ENCODE measurements at places on chromosomes 3 and 15. TPM values are rescaled to one million over a fixed set of nuclear protein-coding genes. Genes with fewer than 3 reads are reported as not detected.

DNA sequence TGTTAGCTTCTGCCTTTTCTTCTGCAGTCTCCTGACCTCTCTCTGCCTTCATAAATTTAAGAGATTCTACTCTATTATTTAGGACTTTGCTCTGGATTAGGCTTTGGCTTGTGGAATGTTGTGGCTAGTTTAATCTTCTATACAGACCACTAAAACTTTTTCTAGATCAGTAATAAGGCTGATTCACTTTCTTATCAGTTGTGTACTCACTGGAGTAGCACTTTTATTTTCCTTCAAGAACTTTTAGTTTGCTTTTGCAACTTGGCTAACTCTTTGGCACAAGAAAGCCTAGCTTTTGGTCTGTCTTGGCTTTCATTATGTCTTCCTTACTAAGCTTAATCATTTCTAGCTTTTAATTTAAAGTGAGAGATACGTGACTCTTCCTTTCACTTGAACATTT, 265.5 kb upstream of the TBC1D5 start:
- DNase-seq = no peak

DNA sequence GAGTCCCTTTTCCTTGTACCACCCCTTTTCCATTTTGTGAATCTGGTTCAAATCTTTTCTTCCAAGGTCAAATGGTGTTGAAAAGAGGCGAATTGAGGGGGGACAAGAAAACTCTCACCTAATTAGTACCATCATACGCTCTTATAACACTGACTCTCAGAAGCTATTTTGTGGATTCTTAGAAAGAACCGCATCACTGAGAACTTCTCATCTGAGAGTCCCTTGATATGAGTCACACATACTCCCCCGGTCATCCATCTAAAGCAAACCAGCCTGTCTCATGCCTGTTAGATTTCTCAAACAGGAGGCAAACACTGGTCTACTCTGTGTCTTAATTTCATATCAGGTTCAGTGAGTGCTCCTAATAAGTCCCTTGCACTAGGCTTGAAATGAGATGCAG, 76.5 kb upstream of the SPRED1 start:
- no peak for DNase-seq

DNA sequence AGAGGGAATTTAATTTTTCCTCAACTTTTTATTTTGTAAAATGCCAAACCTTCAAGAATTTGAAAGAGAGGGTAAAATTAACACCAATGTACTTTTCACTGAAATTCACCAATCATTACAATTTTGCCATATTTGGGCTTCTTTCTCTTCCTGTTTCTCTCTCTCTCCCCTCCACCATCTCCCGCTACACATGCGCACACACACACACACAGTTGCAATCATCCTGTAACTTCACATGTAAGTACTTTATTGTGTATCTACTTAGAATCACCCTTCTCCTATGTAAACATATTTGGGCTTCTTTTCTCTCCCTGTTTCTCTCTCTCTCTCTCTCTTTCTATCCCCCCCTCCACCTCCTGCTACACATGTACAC, 7.4 kb downstream of the ARL14 start:
- DNase-seq = no peak

GRCh38 chr3:16315623-16316022, 50.6 kb downstream of the OXNAD1 start:
- DNase-seq = no peak

DNA sequence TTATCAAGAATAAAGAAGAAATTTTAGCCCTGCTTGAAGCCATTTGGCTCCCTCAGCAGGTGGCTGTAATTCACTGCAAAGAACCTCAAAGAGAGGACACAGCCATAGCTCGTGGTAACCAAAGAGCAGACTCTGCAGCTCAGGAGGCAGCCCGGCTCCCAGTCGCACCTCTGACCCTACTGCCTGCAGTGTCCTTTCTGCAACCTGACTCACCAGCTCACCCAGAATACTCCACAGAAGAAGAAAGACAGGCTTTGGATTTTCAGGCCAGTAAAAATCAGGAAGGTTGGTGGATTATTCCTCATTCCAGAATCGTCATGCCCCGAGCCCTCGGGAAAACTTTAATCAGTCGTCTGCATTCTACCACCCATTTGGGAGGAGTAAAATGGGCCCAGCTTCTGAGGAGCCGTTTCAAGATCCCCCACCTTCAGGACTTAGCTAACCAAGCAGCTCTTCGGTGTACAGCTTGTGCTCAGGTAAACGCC, 38.6 kb downstream of the ZBTB11 start:
- no peak for DNase-seq

GRCh38 chr3:20069178-20069532, 28.9 kb downstream of the KAT2B start:
- no peak for DNase-seq

DNA sequence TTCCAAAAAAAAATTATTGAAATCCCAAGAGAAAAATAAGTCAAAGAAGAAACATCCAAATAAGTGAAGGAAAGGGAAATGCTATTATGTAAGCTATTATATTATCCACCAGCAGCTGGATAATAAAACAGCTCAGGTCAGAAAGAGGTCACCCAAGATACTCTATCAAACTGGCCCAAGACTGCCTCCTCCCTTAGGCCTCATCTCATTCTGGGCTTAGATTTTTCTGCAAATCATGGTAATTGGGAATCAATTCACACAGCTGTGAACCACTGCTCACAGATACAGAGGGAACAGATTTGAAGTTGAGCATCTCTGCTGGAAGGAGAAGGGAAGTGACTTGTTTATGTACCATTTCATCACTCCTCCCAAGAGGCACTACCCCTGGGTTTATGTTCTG, 294.6 kb upstream of the DPPA4 start:
- DNase-seq = no peak

DNA sequence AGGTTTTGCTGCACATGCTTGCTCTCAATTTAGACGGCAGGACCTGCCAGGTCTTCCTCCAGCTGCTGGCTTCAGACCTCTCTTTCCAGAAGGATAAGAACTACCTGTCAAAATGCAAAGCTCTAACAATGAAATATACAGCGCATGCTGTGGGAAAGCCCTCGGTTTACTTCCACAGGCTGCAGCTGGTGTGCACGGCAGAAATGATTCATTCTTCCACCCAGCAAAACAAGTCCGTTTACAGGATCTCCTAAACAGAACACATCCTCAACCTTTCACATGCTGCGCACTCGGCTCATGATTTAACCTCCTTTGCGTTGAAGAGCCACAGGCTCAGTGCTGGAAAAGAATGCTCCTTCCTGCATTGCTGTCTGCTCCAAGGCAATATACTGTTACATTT, 92.4 kb upstream of the WNT5A start:
- DNase-seq = no peak

GRCh38 chr3:61420136-61420759, 141.1 kb upstream of the PTPRG start:
- no peak for DNase-seq

- DNase-seq = no peak
Observed at GRCh38 chr15:59266028-59266427, 59.4 kb downstream of the LDHAL6B start.

- peak; percentile 14 for DNase-seq
Observed at GRCh38 chr15:80779658-80780415, 667 bp downstream of the CEMIP start.

DNA sequence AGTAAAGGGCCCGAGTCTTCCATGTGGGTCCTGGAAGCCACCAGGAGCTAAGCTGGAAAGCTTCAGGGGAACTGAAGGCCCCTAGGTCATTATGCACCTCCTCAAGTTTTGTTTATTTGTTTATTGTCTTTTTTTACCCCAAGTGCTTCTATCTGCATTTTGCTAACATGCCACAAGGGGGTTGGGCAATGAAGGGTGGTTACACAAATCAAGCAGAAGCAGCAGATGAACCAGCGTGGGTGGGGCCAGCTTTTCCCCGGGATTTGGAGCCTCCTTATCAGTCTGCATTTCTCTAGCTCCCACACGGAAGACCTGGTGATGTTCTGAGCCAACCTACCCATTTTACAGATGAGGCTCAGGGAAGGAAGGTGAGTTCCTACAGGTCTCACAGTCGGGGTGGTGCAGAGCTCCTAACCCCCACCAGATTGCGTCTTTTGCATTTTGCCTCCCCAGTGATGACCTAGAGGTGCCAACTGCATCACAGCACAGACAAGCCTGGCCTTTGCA, 16.8 kb downstream of the TMC3 start:
- no peak for DNase-seq

DNA sequence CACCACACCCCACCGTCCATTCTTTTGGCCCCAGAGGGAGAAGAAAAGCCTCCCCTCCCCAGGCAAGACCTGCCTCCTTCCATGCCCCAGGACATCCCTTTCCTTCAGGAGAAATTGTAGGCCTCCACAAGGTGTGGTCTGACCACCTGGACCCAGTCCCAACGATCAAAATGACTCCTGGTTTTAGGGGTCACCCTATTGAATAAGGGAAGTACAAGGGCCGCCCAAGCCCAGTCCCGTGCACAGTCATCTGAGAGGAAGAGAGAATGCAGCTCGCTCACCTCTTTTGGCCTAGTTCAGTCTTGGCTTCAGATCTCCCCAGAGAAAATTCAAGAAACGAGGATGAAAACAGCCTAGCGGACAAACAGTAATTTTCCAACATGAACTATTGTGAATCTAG, 249.1 kb downstream of the UACA start:
- DNase-seq = no peak

DNA sequence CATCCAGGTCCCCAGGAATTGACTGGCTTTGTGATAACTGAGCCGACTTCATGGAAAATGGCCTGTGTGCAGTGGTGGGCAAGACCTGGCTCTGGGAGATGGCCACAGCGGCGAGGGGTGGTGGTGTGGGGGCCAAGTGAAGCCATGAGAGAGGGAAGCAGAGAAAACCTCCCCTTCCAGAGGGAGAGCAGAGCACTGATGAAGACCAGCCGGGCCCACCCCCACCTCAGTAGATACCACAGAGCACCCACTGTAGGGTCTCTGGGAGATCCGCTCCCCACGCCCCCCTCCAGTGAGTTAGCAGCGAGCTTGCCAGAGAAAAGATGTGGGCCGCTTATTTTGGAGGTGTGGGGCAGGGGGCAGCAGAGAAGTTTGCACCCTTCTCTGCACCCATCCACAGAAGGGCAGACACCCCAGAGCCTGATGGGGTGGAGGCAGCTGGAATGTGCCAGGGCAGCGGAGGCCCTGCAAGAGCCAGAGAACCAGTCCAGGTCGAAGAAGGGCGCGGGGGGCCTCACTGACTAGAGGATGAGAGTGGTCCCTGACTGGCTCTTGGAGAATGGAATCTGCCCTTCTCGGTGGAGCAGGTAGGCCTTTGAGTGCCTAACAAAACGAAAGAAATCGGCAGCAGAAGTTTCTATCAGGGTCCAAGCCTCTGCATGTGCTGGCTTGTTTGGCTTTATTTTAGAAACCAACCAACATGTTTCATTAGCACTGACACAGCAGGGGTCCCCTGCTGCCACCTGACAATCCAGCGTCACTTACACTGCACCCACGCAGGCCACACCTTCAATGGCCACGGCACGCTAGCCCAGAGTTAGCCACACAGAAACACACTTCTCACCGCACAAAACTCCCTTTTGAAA, 28.3 kb downstream of the MELTF start:
- DNase-seq = no peak

GRCh38 chr3:55244247-55244646, 242.9 kb downstream of the WNT5A start:
- DNase-seq = no peak

DNA sequence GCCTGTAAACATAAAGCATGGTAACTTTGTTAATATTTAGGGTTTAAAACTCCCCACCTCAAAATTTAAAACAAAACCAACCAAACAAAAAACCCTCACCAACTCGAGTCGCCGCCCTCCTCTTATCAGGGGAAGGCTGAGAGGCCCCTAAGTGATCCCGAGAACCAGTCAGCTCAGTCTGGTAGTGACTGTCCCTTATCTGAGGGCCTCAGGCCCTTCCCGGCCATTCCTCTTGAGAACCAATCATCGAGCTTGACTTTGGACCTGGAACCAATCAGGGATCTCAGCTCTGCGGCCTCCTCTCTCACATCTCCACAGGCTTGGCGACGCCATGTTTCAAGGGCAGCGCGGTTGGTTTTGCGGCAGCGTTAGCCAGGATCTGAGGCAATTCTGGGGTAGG, at the start of gene TERB2:
TERB2 (plus strand) TSS at position 300 of the 400 bp plus-strand sequence; CDS start at position 332, 32 bp downstream.
- DNase-seq = no peak

DNA sequence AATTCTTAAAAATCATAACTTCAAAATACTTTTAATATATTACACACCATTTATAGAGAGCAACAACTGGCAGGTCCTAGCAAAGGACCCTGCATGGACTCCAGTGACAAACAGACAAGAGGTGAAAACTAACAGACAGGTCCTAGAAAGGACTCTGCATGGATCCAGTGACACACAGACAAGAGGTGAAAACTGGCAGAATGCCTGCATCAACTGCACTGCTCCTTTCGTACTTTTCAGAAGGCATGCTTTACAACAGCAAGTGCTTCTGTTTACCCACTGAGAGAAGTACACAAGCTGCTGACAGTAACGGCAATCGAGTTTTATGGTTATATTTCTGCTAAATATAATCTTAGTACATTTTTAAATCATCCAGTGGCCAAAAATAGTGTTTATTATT, 24.3 kb upstream of the GP5 start:
- no peak for DNase-seq

- DNase-seq = no peak
Observed at GRCh38 chr3:169334991-169335390, 328.5 kb downstream of the MECOM start.

- no peak for DNase-seq
Observed at GRCh38 chr3:79140708-79141107, 627.1 kb downstream of the ROBO1 start.

DNA sequence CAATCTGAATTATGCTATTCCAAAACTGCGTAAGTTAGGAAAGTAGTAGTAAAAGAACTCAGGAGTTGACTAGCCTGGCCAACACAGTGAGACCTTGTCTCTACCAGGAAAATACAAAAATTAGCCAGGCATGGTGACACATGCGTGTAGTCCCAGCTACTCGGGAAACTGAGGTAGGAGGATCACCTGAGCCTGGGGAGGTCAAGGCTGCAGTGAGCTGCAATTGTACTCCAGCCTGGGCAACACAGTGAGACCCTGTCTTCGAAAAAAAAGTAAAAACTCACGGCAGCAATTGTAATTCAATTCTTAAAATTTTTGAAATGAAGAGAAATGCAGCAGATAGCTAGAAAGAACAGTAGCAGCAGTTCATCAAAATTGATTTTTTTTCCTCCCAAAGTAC, 9.7 kb downstream of the GABPB1 start:
- no peak for DNase-seq

- DNase-seq = no peak
Observed at GRCh38 chr3:2870724-2871333, 239.3 kb downstream of the IL5RA start.

DNA sequence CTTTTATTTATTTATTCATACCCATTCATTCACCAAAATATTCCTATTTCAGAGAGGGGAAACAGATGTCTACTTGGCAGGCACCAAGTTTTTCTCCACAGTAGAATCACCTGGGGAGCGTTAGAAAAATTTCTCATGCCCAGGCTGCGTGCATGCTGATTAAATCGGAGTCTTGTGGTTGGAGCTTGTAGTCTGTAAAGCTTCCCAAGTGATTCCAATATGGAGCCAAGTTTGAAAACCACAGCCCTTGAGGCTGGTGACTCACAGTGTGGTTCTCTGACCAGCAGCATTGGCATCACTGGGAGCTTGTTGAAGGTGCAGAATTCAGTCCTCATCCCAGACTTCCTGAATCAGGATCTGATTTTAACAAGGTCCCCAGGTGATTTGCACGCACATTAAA, 49.7 kb downstream of the PDHB start:
- DNase-seq = peak; percentile 34

- no peak for DNase-seq
Observed at GRCh38 chr15:25724899-25725298, 138.2 kb downstream of the ATP10A start.

STRA6 gene
- polyA plus RNA-seq = 6.3 TPM

STAB1 gene
- polyA plus RNA-seq = 48.0 TPM

ATP2B2 gene
- polyA plus RNA-seq = 0.06 TPM

GOLGA8S gene
- polyA plus RNA-seq = 1.8 TPM

RASL12 gene
- polyA plus RNA-seq = 127 TPM

GNAT1 gene
- not detected for polyA plus RNA-seq

AP3B2 gene
- 1.5 TPM for polyA plus RNA-seq

CDAN1 gene
- 26.4 TPM for polyA plus RNA-seq

CELF6 gene
- 3.5 TPM for polyA plus RNA-seq

Data from left lung (tissue), 14 donors.